ENCODE measurements at places on chromosomes 1 and 21.
A peak's percentile ranks its signal among the peaks of the same experiment; 100 is the strongest.

DNA sequence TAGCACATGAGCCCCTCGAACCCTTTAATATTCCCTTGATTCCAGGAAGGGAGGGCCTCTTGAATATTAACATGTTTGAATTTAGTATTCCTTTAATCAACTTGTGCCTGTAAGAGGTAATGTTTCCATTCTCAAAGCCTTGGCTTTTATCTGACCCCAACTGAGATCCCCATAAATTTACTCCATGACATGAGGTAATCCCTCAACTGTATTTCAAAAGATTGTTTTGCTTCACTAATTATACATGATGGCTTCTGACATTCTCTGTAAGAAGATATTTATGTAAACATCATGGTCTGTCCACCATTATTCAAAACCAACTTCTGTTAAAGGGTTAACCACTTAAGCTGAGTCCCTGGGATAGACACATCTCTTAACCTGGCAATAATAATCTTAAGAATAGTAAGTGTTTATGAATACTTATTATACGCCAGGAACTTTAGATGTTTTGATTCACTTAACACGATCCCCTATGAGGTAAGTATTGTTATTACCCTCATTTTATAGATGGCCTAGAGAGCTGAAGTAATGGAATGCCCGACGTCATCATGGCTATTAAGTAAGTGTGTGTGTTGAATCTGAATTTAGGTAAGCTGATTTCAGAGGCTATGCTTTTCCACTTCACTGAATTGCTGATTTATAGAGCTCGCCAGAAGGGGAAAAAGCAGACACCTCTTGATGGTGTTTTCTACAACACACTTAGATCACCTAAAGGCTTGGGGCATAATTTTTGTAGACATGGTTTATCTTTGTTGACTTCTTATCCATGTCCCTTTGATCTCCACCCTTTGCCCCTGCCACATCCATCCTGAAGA is 11.1 kb downstream of the KRTAP19-1 start:
- DNase-seq = no peak

DNA sequence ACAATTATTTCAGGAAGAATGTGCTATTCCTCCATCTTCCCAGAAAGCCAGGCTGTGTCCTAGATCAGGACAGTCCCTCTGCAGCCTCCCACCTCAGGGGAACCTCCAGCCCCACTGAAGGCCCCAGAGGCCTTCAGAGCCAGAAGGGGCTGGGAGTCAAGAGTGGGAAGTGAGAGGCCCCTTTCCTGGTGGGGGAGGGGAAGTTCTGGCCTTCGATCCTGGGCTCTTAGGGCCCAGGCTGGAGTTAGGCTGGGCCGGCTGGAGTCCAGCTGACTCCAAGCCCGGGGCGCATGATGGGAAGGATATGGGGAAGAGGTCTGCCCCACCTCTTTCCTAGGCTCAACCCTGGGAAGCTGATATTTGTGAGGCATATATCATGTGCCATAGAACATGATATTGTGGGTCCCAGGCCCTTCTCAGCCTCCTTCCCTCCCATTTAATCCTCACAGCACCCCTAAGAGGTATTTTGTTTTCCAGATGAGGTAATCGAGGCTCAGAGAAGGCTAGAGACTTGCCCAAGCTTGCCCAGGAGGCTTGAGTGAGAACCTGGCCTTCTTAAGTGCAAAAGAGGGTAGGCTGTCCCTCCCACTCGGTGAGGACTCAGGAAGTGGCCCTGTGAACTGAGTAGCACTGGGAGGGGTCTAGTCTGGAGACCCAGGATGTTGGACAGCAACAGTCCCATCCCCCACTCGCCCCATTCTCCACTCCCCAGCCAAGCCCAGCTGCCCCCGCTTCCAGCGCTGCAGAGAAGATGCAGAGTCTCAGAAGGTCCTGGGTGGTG is 18.6 kb upstream of the HSPG2 start:
- DNase-seq = no peak

- no peak for DNase-seq
These were observed 46.1 kb upstream of the ABCG1 start for GRCh38 chr21:42172596-42173483.

- DNase-seq = no peak
These were observed 39.3 kb upstream of the ZBTB18 start for GRCh38 chr1:244011786-244012185.

GRCh38 chr1:121525355-121525754 is 340.6 kb downstream of the SRGAP2C start:
- no peak for DNase-seq

- DNase-seq = peak; percentile 44
These were observed 9.0 kb downstream of the IGSF9 start for GRCh38 chr1:159936273-159936904.

DNA sequence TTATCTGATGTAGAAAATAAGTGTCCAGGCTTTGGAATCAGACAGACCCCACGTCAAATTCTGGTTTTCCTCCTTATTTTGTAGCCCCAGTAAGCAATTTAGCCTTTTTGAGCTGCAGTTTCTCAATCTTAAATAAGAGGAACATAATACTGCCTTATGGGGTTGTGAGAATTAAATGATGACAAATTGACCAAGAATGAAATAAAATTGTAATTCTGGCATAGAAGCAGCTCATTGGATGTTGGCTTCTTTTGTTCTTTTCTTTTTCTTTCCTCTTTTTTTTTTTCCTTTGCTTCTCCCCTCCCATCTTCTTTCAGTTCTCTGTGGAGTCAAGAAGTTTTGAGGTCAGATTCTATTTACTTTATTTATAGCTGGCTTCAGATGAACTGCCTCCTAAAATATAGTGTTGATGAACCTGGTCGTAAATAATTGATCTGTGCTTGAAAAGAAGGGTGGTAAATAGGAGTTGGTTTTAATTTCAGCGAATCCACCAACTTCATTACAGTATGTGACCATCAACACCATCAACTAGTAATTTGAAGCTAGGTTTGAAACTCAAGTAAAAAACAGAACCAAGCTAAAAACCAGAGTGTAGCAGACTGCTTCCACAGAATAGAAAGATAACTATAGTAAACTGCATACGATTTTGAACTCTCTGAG is 81.1 kb downstream of the CACHD1 start:
- peak; percentile 19 for DNase-seq

- DNase-seq = no peak
These were observed 956 bp downstream of the CPLANE2 start for GRCh38 chr1:16235944-16236510.

GRCh38 chr1:199033661-199034060 is 394.8 kb downstream of the PTPRC start:
- DNase-seq = no peak

- no peak for DNase-seq
These were observed 70.8 kb downstream of the DMRTA2 start for GRCh38 chr1:50352428-50352827.

DNA sequence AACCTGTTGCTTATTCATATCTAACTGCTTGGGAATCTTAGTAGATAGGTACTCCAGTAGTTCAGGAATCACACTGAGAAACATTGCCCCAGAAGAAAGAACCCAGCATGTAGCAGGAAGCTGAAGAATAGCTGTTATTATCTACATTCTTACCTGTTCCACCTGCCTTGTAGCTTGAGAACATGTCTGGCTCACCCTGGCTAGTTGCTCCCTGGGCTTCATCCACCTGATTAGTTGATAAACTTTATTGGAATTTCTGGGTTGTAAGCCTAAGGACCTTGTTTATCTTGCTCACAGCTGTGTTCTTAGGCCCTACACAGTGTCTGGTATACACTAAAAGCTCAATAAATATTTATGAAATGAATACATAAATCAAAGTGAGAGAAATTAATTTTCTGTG is 106.3 kb upstream of the DMRTA2 start:
- DNase-seq = no peak

GRCh38 chr1:20875198-20875973 is 88.3 kb upstream of the HP1BP3 start:
- DNase-seq = no peak
